ENCODE measurements at places on chromosomes 6 and 20.

GRCh38 chr20:2405693-2406065, 25.0 kb downstream of the TGM6 start:
- no peaks in the 10 kb centered on the region for H3K4me1 ChIP-seq
- H3K4me3 ChIP-seq, result no peak overlapping the region
- H3K27me3 ChIP-seq, result no peaks in the 10 kb centered on the region
- no peak overlapping the region for H3K27ac ChIP-seq
- DNase-seq, result no peak

- H3K27me3 ChIP-seq, result no peaks in the 10 kb centered on the region
- DNase-seq, result no peak
- no peak overlapping the region for H3K4me3 ChIP-seq
- H3K36me3 ChIP-seq, result peaks cover 11% of the 10 kb centered on the region
These were observed 45.0 kb upstream of the IRF4 start for GRCh38 chr6:346386-347030.

GRCh38 chr20:50049442-50050026, 63.4 kb downstream of the UBE2V1 start:
- no peak for DNase-seq
- H3K27ac ChIP-seq, result no peak overlapping the region
- no peaks in the 10 kb centered on the region for H3K36me3 ChIP-seq
- H3K4me3 ChIP-seq, result no peak overlapping the region
- H3K4me1 ChIP-seq, result no peaks in the 10 kb centered on the region

- no peaks in the 10 kb centered on the region for H3K27me3 ChIP-seq
- no peak overlapping the region for H3K27ac ChIP-seq
- H3K4me1 ChIP-seq, result no peaks in the 10 kb centered on the region
These were observed 495.4 kb upstream of the MMS22L start for GRCh38 chr6:97778290-97779038.

DNA sequence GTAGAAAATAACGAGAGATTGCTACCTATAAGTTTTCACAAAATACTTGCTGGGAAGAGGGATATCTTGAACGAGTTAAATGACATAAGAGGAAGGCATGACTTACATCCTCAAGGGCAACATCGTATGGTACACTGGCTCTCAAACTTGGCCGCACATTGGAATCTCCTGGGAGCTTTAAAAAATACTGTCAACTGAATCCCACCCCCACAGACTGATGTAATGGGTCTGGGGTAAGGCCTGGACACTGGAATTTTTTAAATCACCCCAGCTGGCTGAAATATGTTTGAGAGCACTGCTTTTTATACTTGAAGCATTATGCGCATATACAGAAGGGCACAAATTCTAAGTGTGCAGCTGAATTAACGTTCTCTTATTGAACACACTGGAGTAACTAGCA, 8.0 kb upstream of the TSHZ2 start:
- no peak overlapping the region for H3K4me3 ChIP-seq
- H3K36me3 ChIP-seq, result no peaks in the 10 kb centered on the region
- H3K27me3 ChIP-seq, result no peaks in the 10 kb centered on the region
- H3K27ac ChIP-seq, result no peak overlapping the region
- DNase-seq, result no peak

DNA sequence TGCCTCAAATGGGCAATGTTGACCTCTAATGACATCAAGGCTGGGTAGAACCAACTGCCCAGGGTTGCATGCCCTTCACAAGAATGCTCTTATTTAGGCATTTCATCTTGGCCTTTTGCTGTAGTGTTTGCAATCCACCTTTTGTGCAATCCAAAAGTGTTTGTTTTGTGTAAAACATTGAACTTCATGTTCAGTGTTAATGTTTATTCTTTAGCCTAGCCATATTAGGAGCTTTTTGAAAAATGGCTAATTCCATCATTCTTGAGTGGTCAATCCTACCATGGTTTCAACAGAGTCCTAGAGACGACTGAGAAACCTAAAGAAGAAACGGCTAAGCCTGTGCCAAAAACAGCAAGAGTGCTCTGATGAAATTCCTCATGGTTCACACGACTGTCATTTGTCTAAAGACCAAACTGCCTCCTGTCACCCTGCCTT, 279.6 kb upstream of the PRDM1 start:
- DNase-seq, result no peak
- H3K4me3 ChIP-seq, result no peak overlapping the region
- no peak overlapping the region for H3K27ac ChIP-seq
- H3K36me3 ChIP-seq, result no peaks in the 10 kb centered on the region
- no peaks in the 10 kb centered on the region for H3K27me3 ChIP-seq
- peaks cover 6% of the 10 kb centered on the region for H3K4me1 ChIP-seq

GRCh38 chr6:146423452-146423851, 120.2 kb upstream of the RAB32 start:
- no peaks in the 10 kb centered on the region for H3K36me3 ChIP-seq
- H3K27me3 ChIP-seq, result no peaks in the 10 kb centered on the region
- H3K4me1 ChIP-seq, result peaks cover 10% of the 10 kb centered on the region
- DNase-seq, result no peak
- no peak overlapping the region for H3K27ac ChIP-seq

- peaks cover 2% of the 10 kb centered on the region for H3K27me3 ChIP-seq
- H3K27ac ChIP-seq, result no peak overlapping the region
- DNase-seq, result no peak
- peaks cover 6% of the 10 kb centered on the region for H3K4me1 ChIP-seq
- H3K36me3 ChIP-seq, result no peaks in the 10 kb centered on the region
- H3K4me3 ChIP-seq, result no peak overlapping the region
These were observed 94.8 kb upstream of the AFDN start for GRCh38 chr6:167731731-167732422.

DNA sequence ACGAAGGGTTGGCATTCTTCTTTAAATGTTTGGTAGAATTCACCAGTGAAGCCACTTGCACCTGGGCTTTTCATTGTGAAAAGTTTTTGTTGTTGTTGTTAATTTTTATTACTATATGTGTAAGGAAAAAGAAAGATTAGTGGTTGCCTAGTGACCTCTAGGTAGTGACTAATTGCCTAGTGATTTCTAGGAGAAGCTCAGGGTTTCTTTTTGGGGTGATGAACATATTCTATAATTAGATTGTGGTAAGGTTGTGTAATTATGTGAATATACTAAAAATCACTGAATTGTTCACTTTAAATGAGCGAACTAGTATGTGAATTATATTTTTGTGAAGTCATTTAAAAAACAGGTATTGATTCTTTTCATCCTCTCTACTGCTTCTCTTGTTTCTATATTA, 123.8 kb upstream of the TMEM170B start:
- no peak for DNase-seq
- H3K27me3 ChIP-seq, result no peaks in the 10 kb centered on the region
- no peak overlapping the region for H3K27ac ChIP-seq
- H3K4me1 ChIP-seq, result peaks cover 3% of the 10 kb centered on the region
- H3K36me3 ChIP-seq, result no peaks in the 10 kb centered on the region
- no peak overlapping the region for H3K4me3 ChIP-seq

DNA sequence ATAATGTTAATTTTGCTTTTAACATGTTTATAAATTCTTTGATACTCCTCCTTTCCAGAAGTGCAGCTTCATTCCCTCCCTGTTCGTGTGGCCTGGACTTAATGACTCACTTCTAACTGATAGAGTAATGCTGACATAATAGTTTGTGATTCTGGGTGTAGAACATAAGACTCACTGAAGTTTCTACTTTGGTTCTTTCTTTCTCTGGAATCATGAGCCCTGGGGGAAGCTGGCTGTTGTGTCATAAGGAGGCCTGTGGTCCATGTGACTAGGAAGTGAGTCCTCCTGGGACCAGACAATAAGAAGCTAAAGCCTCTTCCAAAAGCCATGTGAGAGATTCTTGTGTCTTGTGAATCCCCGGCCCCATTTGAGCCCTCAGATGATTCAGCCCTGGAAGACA, 30.5 kb upstream of the HLA-G start:
- no peak overlapping the region for H3K27ac ChIP-seq
- H3K4me3 ChIP-seq, result no peak overlapping the region
- H3K36me3 ChIP-seq, result no peaks in the 10 kb centered on the region
- H3K27me3 ChIP-seq, result peaks cover 11% of the 10 kb centered on the region

- H3K27ac ChIP-seq, result no peak overlapping the region
- H3K4me1 ChIP-seq, result no peaks in the 10 kb centered on the region
- H3K36me3 ChIP-seq, result no peaks in the 10 kb centered on the region
- no peak overlapping the region for H3K4me3 ChIP-seq
These were observed 149.9 kb downstream of the RPS12 start for GRCh38 chr6:132964101-132964867.

DNA sequence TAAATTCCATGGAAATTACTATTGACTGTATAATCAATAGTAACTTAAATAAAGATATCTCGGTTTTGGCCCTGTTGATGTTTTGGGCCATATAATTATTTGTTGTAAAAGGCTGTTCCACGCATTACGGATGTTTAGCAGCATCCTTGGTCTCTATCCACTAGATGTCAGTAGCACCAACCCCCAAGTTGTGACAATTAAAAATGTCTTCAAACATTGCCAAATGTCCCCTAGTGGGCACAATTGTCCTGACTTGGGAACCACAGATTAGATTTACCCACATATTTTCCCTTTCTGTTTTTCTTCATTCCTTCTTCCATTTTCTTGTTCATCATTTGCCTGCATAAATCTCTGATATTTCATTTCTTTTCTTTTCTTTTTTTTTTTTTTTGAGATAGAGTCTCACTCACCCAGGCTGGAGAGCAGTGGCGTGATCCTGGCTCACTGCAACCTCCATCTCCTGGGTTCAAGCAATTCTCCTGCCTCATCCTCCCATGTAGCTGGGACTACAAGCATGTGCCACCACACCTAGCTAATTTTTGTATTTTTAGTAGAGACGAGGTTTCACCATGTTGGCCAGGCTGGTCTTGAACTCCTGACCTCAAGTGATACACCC, 13.6 kb upstream of the WFDC8 start:
- no peaks in the 10 kb centered on the region for H3K27me3 ChIP-seq
- H3K4me1 ChIP-seq, result no peaks in the 10 kb centered on the region
- DNase-seq, result no peak
- H3K4me3 ChIP-seq, result no peak overlapping the region
